Tibial nerve (tissue), 4 donors: ENCODE measurements at places on chromosomes 12 and 14.

GRCh38 chr14:50875359-50876070 lies 3.7 kb downstream of the ABHD12B start:
- H3K36me3 ChIP-seq: no peaks in the 10 kb centered on the region
- DNase-seq: no peak
- no peak overlapping the region for H3K4me3 ChIP-seq

GRCh38 chr12:104514092-104514810 lies 57.5 kb downstream of the CHST11 start:
- no peak for DNase-seq
- H3K36me3 ChIP-seq: no peaks in the 10 kb centered on the region
- no peak overlapping the region for H3K27ac ChIP-seq

DNA sequence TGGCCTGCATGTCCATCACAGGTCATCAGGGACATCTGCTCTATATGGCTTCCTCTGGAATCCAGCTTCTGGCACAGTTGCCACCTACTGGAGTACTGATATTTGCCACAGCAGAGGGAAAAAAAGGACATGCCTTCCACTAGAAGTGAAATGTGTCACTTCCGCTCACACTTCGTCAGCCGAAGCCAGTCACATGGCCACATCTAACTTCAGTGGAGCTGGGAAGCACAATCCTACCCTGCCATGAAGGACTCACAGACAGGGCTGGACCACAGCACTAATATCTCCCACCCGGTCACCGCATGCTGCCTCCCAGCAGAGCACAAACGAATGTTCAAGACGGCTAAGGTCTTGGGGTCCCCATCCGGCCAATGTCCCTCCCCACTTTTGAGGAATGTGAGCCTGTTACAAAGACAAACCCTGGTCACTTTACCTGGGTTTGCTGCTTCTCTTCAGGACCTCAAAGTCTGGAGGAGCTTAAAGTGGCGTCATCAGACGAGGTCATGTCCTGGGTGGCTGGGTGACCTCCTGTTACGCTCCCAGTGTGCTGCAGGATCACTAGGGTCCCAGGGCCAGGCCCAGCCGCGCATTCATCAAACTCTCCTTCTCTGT lies 98.6 kb downstream of the GCH1 start:
- no peaks in the 10 kb centered on the region for H3K27me3 ChIP-seq
- H3K4me3 ChIP-seq: no peak overlapping the region
- DNase-seq: no peak
- no peak overlapping the region for H3K27ac ChIP-seq
- H3K4me1 ChIP-seq: peaks cover 13% of the 10 kb centered on the region

- H3K4me1 ChIP-seq: peaks cover 5% of the 10 kb centered on the region
- H3K27ac ChIP-seq: no peak overlapping the region
- no peak for DNase-seq
Measured at GRCh38 chr12:111584959-111585358, 14.2 kb downstream of the ATXN2 start.

- H3K36me3 ChIP-seq: no peaks in the 10 kb centered on the region
- H3K4me1 ChIP-seq: peaks cover 47% of the 10 kb centered on the region
- H3K27me3 ChIP-seq: peaks cover 7% of the 10 kb centered on the region
- peak overlapping the region; percentile 27 for H3K4me3 ChIP-seq
- no peak overlapping the region for H3K27ac ChIP-seq
Measured at GRCh38 chr12:57737467-57738460, 778 bp downstream of the AGAP2 start.

DNA sequence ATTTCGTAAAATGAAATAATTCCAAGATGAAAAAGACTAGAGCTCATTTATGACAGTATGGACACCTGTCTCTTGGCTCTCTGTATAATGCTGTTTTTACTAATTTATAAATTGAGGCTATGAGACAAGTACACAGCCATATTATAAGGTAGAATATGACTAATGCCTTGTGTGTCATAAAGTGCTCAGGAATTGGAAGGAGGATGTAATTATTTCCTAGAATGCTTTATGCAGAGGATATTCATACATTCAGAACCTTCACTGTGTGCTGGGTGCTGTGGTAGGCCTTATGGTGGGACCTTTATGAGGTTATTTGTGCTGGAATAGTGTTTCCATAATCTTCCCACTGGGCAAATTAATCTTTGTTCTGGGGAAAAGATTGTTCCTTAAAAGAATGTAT lies 13.3 kb downstream of the PCNX1 start:
- DNase-seq: no peak
- peaks cover 10% of the 10 kb centered on the region for H3K36me3 ChIP-seq
- peaks cover 32% of the 10 kb centered on the region for H3K4me1 ChIP-seq
- no peak overlapping the region for H3K4me3 ChIP-seq
- no peak overlapping the region for H3K27ac ChIP-seq
- no peaks in the 10 kb centered on the region for H3K27me3 ChIP-seq

DNA sequence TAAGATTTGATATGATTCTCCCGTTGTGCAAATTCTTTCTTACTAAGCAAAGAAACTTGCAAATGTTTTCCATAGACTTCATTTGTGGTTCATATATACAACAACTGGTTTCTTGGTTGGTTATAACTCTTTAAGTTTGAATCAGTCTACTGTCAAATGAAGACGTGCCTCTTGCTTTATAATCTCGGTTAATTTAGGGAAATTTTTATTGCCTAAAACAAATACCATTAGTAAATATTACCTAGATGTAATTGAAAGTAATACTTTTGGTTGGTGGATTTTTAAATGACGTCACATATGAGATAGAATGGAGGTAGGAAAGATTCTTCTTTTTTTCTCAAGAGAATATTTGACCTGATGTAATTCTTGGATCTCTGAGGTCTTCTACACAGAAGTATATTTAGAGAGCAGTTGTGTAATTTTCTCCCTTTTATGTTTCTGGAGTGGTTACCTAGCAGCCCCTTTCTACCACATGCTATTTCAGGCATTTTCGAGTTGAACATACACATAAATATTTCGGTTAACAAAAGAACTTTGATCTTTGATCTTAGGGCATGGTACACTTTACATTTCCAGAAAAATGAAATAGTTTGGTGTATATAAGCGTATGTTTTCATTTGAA lies 1.7 kb downstream of the ATF7IP start:
- peak overlapping the region; percentile 81 for H3K4me3 ChIP-seq
- no peaks in the 10 kb centered on the region for H3K36me3 ChIP-seq
- H3K27me3 ChIP-seq: no peaks in the 10 kb centered on the region
- no peak for DNase-seq
- H3K4me1 ChIP-seq: no peaks in the 10 kb centered on the region

DNA sequence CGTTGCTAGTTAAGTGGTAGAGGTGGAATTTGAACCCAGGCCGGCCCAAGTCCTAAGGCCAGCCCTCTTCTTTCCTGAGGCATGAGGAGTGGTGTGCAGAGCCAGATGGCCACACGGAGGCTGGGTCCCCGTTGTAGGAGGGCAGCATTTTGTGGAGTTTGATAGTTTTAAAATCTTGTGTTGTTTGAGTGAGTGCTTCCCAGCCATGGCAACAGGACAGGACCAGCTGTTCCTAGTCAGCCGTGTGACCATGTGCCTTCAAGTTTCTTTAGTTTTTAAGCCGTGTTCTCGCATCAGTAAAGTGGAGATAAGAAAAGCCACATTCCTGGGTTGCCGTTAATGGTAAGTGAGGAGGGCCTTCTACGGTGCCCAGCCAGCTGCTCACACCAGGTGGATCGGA lies 44.4 kb downstream of the UBE3B start:
- no peaks in the 10 kb centered on the region for H3K36me3 ChIP-seq
- no peaks in the 10 kb centered on the region for H3K27me3 ChIP-seq
- H3K27ac ChIP-seq: no peak overlapping the region
- DNase-seq: no peak

DNA sequence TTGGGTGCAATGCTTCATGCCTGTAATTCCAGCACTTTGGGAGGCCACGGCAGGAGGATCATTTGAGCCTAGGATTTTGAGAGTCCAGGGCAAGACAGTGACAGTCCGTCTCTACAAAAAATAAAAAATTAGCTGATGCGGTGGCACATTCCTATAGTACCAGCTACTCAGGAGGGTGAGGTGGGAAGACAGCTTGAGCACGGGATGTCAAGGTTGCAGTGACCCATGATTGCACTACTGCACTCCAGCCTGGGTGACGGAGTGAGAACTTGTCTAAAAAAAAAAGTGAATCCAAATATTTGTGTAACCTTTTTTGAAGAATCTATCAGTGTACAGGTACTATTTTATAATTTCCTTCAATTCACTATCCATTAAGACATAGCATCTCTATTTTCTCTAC lies 112.5 kb downstream of the DENND5B start:
- no peak for DNase-seq
- H3K4me3 ChIP-seq: no peak overlapping the region
- H3K27me3 ChIP-seq: no peaks in the 10 kb centered on the region
- no peaks in the 10 kb centered on the region for H3K4me1 ChIP-seq
- no peaks in the 10 kb centered on the region for H3K36me3 ChIP-seq

- H3K27me3 ChIP-seq: no peaks in the 10 kb centered on the region
- no peak overlapping the region for H3K27ac ChIP-seq
- H3K36me3 ChIP-seq: no peaks in the 10 kb centered on the region
- H3K4me3 ChIP-seq: no peak overlapping the region
- DNase-seq: no peak
- no peaks in the 10 kb centered on the region for H3K4me1 ChIP-seq
Measured at GRCh38 chr14:34171431-34172172, 220.7 kb upstream of the EGLN3 start.

GRCh38 chr12:12028668-12029402 lies 41.9 kb upstream of the BCL2L14 start:
- H3K4me1 ChIP-seq: peaks cover 10% of the 10 kb centered on the region
- no peak overlapping the region for H3K4me3 ChIP-seq
- DNase-seq: no peak
- H3K27ac ChIP-seq: no peak overlapping the region
- H3K27me3 ChIP-seq: no peaks in the 10 kb centered on the region

DNA sequence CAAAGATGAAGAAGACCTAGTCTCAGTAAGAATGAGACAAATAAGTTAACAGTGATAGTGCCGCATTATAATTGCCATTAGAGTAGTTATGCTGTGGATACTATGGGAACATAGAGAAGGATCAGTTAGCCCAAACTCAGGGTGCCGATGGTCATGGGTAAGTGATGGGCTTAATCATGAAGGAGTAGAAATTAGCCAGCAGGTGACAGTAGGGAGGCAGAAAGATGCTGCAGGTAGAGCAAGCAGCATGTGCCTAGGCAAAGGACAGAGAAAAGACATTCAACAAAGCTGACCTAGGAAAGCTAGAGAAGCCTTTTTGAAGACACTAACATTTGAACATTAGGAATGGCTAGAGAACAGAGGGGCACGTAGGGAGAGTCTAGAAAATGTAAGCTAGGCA lies 30.6 kb upstream of the PTPRQ start:
- no peak for DNase-seq
- H3K27ac ChIP-seq: no peak overlapping the region
- no peaks in the 10 kb centered on the region for H3K36me3 ChIP-seq
- no peak overlapping the region for H3K4me3 ChIP-seq
- H3K27me3 ChIP-seq: no peaks in the 10 kb centered on the region
- no peaks in the 10 kb centered on the region for H3K4me1 ChIP-seq

GRCh38 chr12:9649532-9649940 lies 20.0 kb upstream of the CLEC2D start:
- H3K4me3 ChIP-seq: peak overlapping the region; percentile 64
- peaks cover 21% of the 10 kb centered on the region for H3K4me1 ChIP-seq
- H3K27me3 ChIP-seq: no peaks in the 10 kb centered on the region
- peak overlapping the region; percentile 95 for H3K27ac ChIP-seq
- DNase-seq: no peak

DNA sequence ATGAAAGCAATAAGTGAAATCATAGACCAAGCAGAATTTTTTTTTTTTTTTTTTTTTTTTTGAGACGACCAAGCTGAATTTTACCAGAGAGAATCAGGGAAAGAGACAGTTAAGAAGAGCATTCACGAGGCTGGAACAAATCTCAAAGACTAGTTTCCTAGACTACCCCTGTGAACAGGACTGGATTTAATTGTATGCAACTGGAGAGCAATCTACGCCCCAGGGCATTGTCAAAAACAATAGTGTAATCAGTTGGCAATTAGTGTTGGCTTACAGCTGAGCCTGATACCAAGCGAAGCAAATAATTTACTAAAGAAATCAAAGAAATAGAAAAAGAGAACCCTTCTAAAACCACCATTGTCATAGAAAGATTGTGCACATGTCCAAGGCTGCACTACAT lies 232.9 kb upstream of the CPNE8 start:
- no peak overlapping the region for H3K27ac ChIP-seq
- H3K36me3 ChIP-seq: no peaks in the 10 kb centered on the region
- no peaks in the 10 kb centered on the region for H3K4me1 ChIP-seq
- H3K4me3 ChIP-seq: no peak overlapping the region

DNA sequence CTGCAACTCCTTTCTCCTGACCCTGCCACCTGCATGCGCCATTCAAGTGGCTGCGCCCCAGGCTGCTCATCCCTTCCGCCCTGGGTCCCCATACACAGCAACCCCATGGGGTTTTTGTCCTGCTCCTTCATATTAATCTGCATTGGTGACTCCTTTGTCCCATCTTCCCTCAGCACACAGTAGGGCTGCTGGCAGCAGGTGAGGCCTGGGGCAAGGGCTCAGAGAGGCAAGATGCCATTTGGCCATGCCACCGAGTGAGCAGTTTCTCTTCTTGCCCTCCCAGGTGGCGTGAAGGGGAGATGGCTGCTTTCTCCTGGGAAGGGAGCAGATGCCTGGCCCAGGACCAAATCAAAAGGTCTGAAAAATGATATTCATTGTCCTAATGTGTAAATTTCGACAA lies 9.1 kb downstream of the RTL1 start:
- H3K27me3 ChIP-seq: no peaks in the 10 kb centered on the region
- no peak for DNase-seq
- H3K36me3 ChIP-seq: no peaks in the 10 kb centered on the region

DNA sequence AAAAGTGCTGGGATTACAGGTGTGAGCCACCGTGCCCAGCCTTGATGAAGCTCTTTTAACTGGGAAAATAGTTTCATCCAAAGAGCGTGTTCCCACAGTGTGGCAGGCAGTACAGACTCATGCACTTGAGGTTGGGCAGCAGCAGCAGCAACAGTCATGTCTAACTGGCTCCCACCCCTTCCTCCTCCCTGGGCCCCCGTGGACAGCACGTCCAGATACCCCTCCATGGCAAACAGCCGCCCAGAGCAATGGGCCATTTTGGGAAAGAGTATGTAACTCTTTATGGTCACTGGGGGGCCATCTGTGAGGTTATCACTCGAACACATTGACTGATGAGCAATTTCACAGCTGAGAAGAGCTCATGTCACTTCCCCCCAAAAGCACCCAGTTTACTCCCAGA lies 279.1 kb upstream of the NOS1 start:
- no peaks in the 10 kb centered on the region for H3K4me1 ChIP-seq
- H3K27ac ChIP-seq: no peak overlapping the region
- H3K4me3 ChIP-seq: no peak overlapping the region

- H3K27ac ChIP-seq: no peak overlapping the region
- no peaks in the 10 kb centered on the region for H3K36me3 ChIP-seq
- H3K4me3 ChIP-seq: no peak overlapping the region
Measured at GRCh38 chr12:45671254-45671653, 58.3 kb upstream of the ARID2 start.

- no peak for DNase-seq
- H3K27me3 ChIP-seq: no peaks in the 10 kb centered on the region
- H3K36me3 ChIP-seq: no peaks in the 10 kb centered on the region
- H3K4me3 ChIP-seq: no peak overlapping the region
Measured at GRCh38 chr12:121989276-121990113, 32.2 kb upstream of the BCL7A start.
